Activated naive CD8-positive, alpha-beta T cell treated with anti-CD3 and anti-CD28 coated beads, Interleukin-2, amount 50 U/mL, for 24 hours (primary cell): ENCODE measurements at places on chromosomes 6 and 20.

GRCh38 chr6:19905584-19905983, 68.4 kb downstream of the ID4 start:
- no peak for DNase-seq

DNA sequence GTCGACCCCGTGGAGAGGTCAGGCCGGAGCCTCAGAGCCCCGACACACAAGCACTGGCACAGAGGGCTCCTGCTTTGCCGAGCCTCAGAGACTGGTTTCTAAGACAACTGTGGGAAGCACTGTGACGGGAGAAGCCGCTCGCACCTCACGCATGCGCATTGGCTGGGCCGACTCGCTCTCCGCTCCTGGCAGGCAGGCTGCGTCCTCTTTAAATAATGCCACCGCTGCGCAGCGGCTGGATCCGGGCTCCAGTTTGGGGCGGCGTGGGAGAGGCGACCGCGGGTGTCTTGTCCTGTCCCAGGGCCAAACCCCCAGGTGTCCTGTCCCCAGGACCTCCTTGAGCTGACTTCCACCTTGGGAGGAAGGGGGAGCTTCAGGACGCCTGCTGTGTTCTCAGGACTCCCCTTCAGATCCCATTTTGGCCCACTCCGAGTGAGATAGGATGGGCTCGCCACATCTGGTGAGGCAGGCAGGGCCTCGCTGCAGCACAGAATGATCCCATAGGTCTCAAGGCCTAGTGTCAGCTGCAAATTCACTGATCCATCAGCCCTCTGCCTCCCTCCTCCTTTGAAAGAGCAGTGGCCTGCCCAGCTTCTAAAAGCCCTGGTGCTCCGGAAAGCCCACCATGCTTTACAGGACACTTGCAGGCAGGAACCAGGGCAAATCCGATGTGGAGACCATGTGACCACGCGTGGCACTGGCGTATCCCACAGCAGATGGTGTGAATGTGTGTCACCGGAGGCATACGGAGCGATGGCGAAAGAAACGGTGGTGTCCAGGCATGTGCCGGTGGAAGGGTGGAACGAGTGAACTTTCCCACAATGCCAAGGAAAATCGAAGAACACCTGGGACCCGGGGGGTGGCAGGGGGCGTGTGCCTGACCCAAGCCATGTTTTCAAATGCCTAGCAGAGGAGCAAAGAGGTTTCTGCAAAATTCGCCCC, 169.3 kb upstream of the ZNF337 start:
- peak; percentile 73 for DNase-seq

- no peak for DNase-seq
These were observed 136.3 kb downstream of the TFAP2C start for GRCh38 chr20:56765172-56766073.

DNA sequence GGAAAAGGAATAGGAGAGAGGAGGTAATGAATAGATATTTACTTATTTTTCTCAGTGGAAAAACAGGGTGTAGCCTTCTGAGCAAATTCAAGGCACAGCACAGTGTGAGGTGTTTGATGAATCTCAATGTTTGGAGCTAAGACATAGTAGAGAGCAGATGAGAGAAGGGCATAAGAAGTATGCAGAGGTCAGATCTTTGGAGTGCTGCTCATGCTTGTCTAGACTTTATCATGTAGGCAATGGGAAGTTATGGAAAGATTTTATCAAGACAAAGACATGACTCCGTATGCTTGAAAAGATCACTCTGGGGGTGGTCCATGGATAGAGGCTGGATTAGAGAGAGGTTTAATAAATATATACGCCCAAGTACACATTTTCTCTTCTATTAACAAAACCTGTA, 217.0 kb upstream of the CNR1 start:
- no peak for DNase-seq

DNA sequence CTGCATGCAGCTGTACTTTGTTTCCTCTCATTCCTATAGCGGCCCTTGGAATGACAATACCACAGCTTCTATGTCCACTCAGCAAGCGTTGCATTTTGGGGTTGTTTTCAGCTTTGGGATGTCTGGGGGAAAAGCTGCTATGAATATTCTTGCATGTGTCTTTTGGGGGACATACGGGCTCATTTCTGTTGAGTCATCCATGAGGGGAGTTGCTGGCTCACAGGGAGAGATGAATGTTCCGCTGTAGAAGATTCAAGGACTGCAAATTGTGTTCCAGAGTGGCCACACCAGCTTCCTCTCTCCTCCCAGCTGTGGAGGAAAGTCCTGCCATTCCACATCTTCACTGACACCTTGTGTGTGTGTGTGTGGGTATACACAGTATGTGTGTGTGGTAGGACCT, 43.3 kb downstream of the TGM2 start:
- DNase-seq, result no peak

DNA sequence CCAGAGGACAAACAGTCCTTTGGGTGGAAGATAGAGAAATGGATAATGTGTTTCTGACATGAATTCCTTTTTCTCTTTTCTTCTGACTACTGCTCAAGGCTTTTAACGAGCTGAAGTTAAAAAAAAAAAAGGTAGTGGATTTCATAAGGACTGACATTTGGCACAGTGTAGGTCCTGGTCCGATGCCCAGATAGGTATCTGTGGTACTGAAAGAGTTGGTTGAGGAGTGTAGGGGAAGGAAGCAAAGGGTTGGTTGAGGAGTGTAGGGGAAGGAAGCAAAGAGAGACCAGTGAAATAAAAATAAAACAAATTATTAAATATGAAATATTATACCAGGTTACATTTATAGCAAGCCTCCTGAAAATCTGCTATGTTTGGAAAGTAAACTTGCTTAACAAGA, 11.8 kb downstream of the UTRN start:
- no peak for DNase-seq

- DNase-seq, result no peak
These were observed 824 bp upstream of the CSTL1 start for GRCh38 chr20:23438661-23439060.

DNA sequence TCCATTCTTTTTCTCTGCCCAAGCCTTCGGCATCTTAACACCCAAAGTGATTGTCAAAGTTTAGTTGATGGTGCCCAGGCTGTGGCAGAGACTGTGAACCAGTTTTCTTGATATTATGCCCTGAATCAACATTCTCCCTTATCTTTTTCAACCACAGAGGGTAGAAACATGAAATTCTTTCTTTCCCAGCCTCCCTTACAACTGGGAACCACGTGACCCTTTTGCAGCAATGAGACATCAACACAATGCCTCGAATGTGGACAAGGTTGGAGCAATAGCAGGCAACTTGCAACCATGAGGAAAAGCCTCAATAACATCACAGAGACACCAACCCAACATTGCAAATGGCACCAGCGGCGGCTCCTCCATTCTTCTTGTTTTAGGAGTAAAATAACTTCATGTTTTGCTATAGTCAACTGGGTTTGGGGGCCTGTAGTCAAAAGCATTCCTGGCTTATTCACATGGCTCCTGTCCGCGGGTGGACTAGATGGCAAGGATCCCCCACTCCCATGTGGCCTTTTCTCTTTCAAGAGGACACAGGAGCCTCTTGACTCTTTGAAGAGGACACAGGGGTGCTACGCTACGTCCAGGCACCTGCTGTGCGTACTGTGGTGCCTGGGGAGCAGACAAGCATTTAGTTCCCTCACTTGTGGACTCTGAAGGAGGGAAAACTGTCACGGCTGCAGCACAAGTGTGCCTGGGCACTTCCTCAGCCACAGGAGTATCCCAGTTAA, 90.5 kb downstream of the NOL4L start:
- DNase-seq, result no peak

DNA sequence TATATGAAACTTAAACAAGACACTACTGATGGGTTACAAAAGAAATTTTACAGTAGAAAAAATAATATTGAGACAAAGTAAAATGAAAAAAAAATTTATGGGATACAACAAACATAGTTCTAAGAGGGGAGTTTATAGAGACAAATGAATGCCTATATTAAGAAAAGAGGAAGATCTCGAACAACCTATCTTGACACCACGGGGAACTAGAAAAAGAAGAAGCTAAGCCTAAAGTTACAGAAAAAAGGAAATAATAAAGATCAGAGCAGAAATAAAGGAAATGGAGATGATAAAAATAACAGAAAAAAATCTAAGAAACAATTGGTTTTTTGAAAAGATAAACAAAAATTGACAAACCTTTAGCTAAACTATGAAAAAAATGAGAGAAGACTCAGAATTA, 9.1 kb upstream of the ECHDC1 start:
- no peak for DNase-seq

GRCh38 chr6:43052842-43053544, 658 bp downstream of the CUL7 start:
- DNase-seq, result peak; percentile 31

DNA sequence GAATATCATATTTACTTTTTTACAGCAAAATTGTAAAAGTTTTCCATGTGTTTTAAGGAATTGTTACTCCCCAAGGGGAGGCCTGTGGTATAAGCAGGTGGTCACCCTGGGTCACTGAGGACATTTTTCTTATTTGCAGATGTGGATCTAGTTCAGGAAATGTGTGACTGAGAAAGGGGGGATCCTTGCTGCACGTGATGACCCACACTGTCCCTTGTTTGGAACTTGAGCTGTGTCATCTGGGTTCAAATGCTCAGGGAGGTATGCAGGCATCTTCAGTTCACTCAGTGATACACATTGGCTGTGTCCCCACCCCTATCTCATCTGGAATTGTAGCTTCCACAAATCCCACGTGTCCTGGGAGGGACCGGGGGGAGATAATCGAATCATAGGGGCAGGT, 431.9 kb upstream of the CDH4 start:
- DNase-seq, result no peak

GRCh38 chr20:18849131-18849530, 35.5 kb downstream of the SCP2D1 start:
- no peak for DNase-seq

- no peak for DNase-seq
These were observed 74.0 kb upstream of the XRN2 start for GRCh38 chr20:21229163-21229562.

DNA sequence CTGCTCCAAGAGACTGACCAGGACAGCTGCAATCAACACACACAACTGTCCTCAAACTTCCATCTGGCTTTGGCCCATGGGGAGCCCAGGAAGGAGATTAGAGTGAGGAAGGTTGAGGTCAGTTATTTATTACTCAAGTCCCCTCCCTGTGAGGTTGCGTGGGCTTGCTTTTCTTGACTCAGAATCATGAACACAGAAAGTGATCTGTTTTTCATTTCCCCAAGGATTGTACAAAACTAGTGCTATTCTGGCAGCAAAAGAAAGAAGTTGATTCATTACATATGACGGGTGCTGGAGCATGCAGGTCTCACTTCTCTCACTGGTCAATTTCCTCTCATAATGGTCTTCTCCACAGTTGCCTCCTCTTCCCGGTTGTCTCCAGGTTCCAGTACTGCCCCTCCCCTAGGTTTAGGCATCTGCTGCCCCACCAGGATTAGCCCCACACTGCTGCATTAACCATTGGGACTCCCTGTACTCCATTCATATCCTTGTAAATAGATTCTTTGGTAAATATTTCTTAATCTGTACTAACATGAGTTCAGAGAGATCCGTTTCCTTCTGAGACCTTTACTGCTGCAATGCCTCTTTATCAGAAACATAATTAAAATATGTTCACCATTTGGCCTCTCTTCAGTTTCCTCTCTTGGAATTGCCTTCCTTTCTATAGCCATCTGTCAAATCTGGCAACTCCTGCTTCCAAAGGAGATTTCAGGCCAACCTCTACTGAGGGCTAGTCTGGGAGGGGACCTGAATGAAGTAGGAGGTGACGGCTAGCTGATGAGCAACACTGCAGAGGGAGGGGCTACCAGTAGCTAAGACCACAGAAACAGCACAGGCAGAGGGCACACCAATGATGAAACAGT, 888.8 kb downstream of the QKI start:
- DNase-seq, result no peak

DNA sequence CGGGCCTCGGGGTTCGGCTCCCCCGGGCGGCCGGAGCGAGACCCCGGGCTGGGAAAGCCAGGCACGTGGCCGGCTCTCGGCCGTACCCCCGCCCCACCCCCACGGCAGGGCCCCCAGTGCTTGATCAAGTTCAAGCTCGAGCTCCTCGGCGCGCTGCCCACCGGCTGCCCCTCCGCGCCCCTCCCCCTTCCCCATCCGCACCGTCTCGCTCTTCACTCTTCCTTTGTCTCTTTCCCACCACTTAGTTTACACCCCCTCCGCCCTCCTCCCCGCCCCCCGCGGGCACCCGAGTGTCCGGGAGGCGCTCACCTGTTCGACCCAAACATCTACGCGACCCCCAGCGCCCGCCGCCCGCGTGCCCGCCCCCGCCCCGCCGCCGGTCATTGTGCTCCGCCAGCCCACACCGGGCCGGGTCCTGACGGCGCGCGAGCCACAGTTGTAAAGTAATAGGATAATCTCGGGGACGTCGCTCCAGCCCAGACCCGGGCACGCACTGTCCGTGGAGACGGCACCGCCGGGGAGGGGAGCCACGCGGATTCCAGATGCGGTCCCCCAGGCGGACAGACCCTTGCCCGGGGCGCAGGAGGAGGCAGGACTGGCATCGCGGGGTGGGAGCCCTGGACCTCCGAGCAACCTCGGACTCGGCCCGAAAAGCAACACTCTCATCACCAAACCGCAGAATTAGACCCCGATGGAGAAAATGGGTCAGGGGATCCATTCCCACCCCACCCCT, 100.7 kb downstream of the NOL4L start:
- DNase-seq, result peak; percentile 53

- DNase-seq, result no peak
These were observed 183.4 kb downstream of the ADGRG6 start for GRCh38 chr6:142485256-142485655.

- DNase-seq, result no peak
These were observed 23.7 kb upstream of the MMS22L start for GRCh38 chr6:97306544-97307320.

GRCh38 chr6:108331982-108332381, 37.1 kb downstream of the AFG1L start:
- no peak for DNase-seq

- no peak for DNase-seq
These were observed 140.1 kb upstream of the SNX9 start for GRCh38 chr6:157682856-157683481.

GRCh38 chr6:167736486-167737204, 90.1 kb upstream of the AFDN start:
- no peak for DNase-seq

DNA sequence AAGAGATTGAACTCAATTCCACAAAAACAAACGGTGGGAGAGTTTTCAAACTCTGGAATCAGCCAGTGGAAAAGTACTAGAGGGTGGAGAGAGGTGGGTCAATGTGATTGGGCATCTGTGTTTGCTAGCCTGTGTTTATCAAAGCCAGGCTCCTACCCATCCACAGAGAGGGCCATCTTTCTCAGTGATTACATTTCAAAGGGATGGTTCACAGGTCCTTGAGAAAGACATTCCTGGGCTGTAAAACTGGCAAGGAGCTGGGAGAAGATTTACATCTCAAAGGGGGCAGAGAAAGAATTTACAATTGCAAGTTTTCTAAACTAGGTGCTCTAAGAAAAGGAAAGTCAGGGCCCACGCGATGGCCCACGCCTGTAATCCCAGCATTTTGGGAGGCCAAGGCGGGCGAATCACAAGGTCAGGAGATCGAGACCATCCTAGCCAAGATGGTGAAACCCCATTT, 146.8 kb upstream of the UST start:
- no peak for DNase-seq
